Natural killer cell (primary cell): ENCODE measurements at places on chromosomes 12 and 14. TPM values are rescaled to one million over a fixed set of nuclear protein-coding genes. Genes with fewer than 3 reads are reported as not detected.
A peak's percentile ranks its signal among the peaks of the same experiment; 100 is the strongest.

DNA sequence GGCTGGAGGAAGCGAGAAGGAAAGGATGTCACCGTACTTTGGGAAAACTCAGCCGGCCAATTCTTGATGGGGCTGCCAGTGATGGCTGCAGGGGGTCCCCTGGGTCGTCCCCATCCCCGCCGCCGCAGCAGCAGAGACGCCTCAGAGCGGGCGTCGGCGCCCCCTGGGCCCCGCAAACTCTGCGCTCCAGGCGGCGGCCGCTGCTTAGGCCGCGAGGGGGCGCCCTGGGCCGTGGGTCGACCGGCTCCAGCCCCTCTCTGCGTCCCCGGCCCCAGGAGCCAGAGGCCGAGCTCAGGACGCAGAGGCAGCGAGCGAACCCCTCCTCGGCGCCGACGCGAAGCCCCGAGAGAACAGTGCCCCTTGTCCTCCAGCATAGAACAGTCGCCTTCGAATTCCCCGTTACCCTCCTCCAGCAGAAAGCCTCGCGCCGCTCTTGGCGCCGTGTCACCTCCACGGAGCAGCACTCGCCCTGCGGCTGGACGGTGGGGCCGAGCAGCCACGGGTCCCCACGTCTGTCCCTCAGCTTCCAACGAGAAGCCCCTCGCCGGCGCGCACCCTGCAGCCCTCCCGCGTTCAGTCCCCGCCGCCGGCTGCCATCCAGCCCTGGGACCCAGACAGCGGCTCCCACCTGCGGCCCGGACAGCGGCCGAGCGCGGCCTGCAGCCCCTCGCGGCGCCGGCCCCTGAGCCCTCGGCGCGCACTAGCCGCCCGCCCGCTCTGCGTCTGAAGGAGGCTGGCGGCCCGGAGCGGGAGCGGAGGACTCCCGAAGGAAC lies 106.6 kb downstream of the PRICKLE1 start:
- peak; percentile 39 for DNase-seq

DNA sequence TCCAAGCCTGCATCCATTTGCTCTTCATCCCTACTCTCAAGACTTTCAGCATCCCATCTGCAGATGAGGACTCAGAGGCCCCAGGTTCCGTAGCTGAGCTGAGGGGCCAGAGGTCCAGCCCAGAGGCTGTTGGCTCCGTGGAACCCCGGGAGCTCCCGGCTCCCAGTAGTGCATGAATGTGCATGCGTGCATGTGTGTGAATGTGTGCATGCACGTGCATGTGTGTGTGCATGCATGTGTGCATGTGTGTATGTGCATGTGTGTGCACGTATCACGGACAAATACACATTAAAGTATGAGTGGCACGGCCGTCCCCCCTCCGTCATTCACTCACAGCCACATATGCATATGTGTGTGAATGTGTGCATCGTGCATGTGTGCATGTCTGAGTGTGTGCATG lies 149.9 kb downstream of the KIF26A start:
- no peak for DNase-seq

DNA sequence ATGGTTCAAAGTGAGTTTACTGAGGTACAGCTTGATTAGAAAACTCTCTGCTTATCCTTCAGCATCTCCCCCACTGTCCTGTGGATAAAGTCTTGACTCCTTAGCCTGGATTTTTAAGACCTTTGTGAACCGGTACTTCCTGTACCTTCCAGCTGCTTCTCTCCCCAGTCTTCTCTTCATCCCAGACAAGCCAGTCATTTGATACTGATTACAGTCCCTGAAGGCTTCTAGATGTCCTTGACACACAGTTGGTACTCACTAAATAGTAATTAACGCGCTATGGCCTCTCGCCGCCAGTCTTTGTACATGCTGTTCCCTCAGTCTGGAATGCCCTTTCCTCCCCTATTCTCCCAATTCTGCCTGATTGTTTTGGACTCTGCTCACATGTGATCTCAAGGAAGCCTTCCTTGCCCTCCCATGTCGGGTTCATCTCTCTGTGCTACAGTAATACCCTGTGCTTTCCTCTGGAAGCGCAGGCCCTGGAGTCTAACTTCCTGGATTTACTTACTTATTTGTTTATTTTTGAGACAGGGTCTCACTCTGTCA lies 50.6 kb upstream of the PTGR2 start:
- DNase-seq = no peak

Gene PLA2G1B
- not detected for total RNA-seq
